RPMI7951 (cell line): ENCODE measurements at places on chromosomes 3 and 15.

GRCh38 chr3:15299036-15299435, 33.4 kb downstream of the SH3BP5 start:
- DNase-seq, result no peak

- no peak for DNase-seq
Measured at GRCh38 chr15:74129586-74130154, 716 bp upstream of the ISLR2 start.

DNA sequence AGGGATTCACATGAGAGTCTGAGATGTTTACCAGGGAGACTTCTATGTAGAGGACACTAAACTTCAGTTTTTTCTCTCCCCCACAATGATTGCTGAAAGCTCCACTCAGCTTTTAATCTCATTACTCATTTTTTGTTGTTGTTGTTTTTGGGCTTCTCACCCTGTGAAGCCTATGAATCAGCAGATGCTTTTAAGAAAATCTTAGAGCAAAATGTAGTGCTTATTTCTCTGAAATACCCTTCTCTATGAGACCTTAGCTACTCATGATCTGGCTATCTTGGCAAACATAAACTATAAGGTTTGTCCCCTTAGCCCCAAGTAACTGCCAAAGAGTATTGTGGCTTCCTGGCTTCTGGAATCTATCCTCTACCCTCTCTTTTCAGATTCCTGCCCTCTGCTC, 537.3 kb downstream of the OCA2 start:
- DNase-seq, result no peak

GRCh38 chr15:52243697-52244555, 51.7 kb downstream of the MYO5C start:
- DNase-seq, result no peak

DNA sequence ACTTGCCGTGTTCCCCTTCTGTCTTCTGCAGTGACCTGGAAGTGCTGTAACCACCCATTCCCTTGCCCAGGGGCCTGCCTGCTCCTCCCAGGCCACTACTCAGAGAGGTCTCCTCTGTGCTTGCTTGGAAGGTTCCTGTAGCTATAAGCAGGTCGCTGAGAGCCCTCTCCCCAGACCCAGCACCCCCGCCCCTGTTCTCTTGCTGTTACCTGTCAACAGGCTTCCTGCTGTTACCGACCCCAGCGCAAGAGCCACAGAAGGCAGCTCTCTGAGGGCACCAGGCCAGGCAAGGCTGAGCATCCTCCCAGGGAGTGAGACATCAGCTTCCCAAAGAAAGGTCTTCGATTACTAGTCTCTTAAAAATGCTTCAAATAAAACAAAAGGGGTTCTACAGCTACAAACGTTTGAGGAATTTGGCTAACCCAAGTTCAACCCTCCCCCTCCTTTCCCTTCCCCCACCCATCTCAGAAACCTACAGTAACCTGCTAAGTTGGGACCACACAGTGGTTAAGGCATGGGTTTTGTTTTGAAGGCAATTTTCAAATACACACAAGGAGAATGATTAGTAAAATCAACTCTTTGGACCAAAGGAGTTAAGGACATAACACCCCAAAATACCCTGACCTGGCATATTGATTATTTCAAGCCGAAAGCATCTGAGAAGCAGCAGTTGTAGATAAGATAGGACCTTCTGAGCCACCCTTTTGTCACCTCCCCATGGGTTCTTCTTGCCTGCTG, 74.9 kb upstream of the MFGE8 start:
- no peak for DNase-seq

- no peak for DNase-seq
Measured at GRCh38 chr3:3632449-3632848, 166.8 kb upstream of the LRRN1 start.
